CMK (cell line): ENCODE measurements at places on chromosomes 1 and 21.

GRCh38 chr1:17979815-17980214 lies 127.8 kb upstream of the IGSF21 start:
- DNase-seq: no peak

- no peak for DNase-seq
Measured at GRCh38 chr1:202197653-202198365, 4.2 kb downstream of the LGR6 start.

DNA sequence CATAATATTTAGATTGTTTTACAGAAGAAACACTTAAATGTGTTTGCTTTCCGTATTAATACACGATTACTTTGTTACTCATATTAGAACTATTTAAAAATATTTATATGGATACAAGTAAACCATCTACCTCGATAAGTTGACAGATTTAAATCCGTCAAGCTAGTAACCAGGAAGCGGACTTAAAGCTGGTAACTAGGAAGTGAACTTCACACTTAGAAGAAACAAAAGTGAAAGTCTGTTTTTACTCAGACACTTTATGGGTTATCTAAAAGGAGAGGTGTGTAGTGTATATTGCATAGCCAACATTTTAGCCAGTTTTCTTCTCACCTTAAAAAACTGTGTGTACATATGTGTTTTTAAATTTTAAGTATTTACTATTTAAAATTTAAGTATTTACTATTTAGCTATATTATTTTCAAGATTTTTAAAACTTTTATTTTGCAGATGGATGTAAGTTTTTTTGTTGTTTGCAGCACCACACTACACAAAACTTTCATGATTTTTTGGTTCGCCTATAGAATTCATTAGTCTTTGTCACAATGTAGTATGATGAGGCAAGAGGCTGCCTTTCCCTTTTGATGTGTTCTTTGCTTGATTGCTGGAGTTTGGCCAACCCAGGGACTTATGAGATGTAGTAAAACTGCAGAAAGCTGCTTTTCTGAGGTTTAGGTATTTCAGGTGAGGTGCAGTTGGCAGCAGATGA lies 2.7 kb downstream of the USP25 start:
- no peak for DNase-seq

DNA sequence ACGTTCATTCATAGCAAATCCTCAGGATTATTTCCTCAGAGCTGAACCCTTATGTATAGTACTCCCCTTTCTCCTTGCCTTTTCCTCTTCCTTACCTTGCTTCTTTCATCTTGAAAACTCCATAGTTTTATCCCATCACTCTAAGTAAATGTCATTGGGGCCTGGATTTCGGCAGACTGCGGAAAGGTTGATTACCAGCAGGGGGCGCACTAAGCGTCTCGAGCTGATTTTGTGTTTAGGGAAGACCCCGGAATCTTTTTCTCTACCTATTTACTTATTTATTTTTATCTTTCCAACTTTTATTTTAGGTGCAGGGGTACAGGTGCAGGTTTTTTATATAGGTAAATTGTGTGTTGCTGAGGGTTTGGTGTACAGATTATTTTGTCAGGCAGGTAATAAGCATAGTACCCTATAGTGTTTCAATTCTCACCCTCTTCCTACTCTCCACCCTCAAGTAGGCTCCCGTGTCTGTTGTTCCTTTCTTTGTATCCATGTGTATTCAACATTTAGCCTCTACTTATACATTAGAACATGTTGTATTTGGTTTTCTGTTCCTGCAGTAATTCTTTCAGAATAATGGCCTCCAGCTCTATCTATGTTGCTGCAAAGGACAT lies 11.4 kb upstream of the MTARC1 start:
- DNase-seq: no peak

- DNase-seq: no peak
Measured at GRCh38 chr1:179955287-179955680, 674 bp downstream of the CEP350 start.

- DNase-seq: no peak
Measured at GRCh38 chr1:151475175-151475574, 15.9 kb upstream of the POGZ start.

DNA sequence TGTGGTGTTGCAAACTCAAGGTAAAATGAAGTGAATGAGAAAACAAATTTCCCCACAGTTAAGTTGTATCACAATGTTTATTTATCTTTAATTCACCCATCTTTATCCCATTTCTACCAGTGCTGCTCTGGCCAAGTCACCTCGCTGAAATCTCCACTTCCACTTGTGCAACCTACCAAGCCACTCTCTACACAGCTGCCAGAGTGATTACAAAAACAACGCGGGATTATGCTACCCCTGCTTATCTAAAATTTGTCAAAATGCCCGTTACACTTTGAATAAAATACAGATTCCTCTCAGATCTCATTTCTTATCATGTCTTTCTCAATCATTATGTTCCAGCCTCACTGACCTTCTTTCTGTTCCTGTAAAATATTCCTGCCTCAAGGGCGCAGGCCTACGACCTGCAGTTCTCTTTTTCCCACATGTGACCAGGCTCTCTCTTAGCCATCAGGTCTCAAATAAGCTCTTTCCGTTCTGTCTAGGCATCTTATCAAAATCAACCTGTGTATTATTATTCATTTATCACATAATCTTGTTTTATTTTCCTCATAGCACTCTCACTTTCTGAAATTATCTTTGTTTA lies 95.6 kb downstream of the NTMT2 start:
- no peak for DNase-seq
